ENCODE measurements at places on chromosomes 5 and 9.

- no peak overlapping the region for H3K27ac ChIP-seq
- DNase-seq: peak; percentile 2
- no peaks in the 10 kb centered on the region for H3K4me1 ChIP-seq
- H3K36me3 ChIP-seq: peaks cover 8% of the 10 kb centered on the region
Measured at GRCh38 chr9:93654351-93654961, 78.1 kb downstream of the PHF2 start.

DNA sequence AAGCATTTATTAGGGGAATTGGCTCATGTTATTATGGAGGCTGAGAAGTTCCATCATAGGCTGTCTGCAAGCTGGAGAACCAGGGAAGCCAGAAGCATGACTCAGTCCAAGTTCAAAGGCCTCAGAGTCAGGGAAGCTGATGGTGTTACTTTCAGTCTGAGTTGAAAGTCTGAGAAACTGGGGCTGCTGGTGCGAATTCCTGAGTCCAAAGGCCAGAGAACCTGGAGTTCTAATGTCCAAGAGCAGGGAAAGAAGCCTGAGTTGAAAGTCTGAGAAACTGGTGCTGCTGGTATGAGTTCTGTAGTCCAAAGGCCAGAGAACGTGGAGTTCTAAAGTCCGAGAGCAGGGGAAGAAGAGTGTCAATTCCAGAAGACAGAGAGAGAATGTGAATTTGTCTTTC is 641.1 kb downstream of the ISL1 start:
- H3K4me1 ChIP-seq: no peaks in the 10 kb centered on the region
- H3K36me3 ChIP-seq: no peaks in the 10 kb centered on the region
- H3K27me3 ChIP-seq: no peaks in the 10 kb centered on the region
- no peak overlapping the region for H3K4me3 ChIP-seq
- DNase-seq: no peak

DNA sequence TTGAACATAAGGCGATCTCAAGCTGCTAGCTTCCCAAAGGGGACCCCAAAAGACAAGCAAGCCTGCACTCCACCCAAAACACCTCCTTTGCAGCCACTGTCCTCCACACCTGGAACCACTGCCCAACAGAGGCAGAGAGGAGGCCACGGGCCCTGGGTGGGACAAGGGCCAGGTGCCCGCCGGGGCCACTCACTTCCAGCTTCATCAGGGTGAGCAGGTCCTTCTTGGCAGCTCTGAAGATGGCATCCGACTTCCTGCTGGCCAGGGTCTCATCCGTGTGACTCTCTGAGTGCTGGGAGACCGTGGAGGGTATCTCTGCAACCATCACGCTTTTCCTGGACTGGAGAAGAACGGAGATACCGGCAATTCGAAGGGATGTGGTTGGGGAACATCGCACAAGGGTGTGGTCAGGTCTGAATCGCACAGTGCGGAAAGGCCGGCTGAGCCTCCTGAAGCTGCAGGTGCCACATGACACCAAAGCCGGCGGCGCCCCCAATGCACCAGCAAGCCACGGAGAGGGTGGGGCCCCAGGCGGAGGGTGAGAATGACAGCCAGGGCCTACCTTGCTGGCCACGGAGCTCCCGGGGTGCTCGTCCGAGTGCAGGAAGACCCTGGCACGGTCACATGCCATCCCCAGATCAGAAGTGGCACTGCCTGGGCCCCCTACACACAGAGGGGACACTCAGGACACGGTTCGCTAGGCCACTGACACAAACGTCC is 44.6 kb downstream of the PNPLA7 start:
- H3K27ac ChIP-seq: no peak overlapping the region
- peaks cover 5% of the 10 kb centered on the region for H3K4me1 ChIP-seq
- no peak overlapping the region for H3K4me3 ChIP-seq

DNA sequence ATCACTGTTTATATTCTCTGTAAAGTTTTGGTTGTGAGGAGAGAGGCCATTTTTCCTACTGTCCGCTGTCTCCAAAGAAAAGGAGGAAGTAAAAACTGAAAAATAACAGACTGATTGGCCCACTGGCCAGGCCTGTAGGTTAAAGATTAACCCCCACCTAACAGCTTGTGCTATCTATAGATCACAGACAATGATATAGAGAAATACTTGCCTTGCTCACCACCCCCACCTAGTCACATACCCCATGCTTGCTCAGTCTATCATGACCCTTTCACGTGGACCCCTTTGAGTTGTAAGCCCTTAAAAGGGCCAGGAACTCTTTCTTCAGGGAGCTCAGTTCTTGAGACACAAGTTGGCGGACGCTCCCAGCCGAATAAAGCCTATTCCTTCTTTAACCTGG is 357.4 kb downstream of the PRDM9 start:
- no peak overlapping the region for H3K4me3 ChIP-seq
- no peaks in the 10 kb centered on the region for H3K36me3 ChIP-seq
- no peak overlapping the region for H3K27ac ChIP-seq
- H3K27me3 ChIP-seq: no peaks in the 10 kb centered on the region

- H3K27me3 ChIP-seq: no peaks in the 10 kb centered on the region
- DNase-seq: no peak
- H3K4me3 ChIP-seq: no peak overlapping the region
- no peaks in the 10 kb centered on the region for H3K4me1 ChIP-seq
Measured at GRCh38 chr5:28903643-28904042, 1865.3 kb upstream of the CDH9 start.

DNA sequence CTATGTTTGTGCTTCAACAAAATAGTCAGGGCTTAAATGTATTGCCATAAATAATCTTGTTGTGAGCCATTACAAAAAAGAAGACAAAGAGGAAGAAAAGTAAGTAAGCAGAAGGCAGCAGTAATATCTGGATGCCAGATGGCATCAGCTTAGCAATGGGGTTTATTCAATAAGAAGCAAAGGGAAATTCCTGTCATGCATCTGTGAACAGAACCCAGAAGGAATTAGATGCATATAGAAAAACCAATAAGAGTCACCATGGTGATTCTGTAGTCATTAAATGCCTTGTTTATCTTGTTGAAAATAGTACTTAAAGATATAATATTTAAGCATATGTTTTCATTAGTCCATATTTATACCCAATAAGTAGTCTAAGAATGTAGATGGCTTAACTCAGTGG is 216.0 kb downstream of the ADAMTSL1 start:
- H3K36me3 ChIP-seq: no peaks in the 10 kb centered on the region
- peaks cover 4% of the 10 kb centered on the region for H3K27me3 ChIP-seq
- no peak for DNase-seq

- H3K27ac ChIP-seq: peak within 1 kb of the TSS; percentile 67
- H3K4me1 ChIP-seq: peaks cover 28% of the 10 kb centered on the region
- peak; percentile 78 for DNase-seq
- H3K27me3 ChIP-seq: no peaks in the 10 kb centered on the region
- H3K36me3 ChIP-seq: peaks cover 17% of the 10 kb centered on the region
- H3K4me3 ChIP-seq: no peak within 1 kb of the TSS
Measured at GRCh38 chr9:34651876-34652601, at the start of gene IL11RA. IL11RA (plus strand) TSS chr9:34652185; CDS start chr9:34655218, 3,033 bp downstream.

DNA sequence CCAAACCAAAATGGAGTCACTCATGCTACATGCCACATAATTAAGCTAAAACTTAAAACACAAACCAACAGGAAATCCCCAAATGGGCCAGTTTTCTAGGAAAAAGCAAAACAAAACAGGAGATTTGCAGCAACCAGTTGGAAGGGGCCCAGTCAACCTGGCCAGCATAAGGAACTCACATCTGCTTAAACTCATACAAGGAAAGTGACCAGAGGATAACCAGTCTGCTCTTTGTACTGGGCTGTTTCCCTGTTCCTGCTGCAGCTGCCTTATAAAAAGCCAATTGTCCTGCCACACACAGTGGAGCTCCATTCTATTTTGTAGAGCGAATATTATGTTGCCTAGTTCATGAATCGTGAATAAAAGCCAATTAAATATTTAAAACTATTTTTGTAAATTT is 29.5 kb upstream of the PTPDC1 start:
- H3K27ac ChIP-seq: no peak overlapping the region
- no peaks in the 10 kb centered on the region for H3K27me3 ChIP-seq

DNA sequence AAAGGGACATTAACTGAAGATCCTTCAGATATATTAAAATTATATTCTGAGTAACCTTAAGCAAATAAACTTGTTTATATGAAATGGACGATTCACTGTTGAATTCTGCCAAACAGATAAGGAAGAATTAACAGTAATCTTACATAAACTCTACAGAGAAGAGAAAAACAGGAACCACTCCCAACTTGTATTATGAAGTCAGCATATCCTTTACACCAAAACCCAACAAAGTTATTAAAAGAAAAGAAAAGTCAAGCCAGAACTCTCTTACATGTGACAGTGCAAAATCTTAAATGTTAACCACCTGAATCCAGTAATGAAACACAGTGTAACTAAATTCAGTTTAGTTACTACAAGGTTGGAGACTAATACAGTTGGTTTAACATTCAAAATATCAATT is 185.8 kb downstream of the DEPDC1B start:
- H3K27me3 ChIP-seq: no peaks in the 10 kb centered on the region
- no peak for DNase-seq
- H3K4me1 ChIP-seq: no peaks in the 10 kb centered on the region
- H3K4me3 ChIP-seq: no peak overlapping the region
- H3K36me3 ChIP-seq: no peaks in the 10 kb centered on the region

- no peak overlapping the region for H3K4me3 ChIP-seq
- peaks cover 8% of the 10 kb centered on the region for H3K4me1 ChIP-seq
- no peak for DNase-seq
- H3K27me3 ChIP-seq: peaks cover 2% of the 10 kb centered on the region
- no peak overlapping the region for H3K27ac ChIP-seq
Measured at GRCh38 chr9:126916909-126917308, 2.3 kb downstream of the RALGPS1 start.

DNA sequence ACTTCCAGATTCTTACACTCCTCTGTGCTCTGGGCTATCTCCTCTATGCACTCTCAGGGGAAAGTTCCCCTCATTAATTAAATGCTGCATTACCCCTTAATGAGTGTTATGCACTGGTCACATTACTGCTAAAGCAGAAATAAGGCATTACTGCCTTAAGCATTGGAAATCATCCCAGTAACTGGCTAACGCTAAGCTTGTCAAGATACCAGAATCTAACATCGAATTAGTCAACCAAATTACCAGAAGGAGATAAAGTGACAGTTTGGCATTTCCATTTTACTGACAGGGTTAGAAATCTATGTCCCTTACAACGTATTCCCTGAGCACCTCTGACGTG is 69.5 kb upstream of the FAM169A start:
- no peaks in the 10 kb centered on the region for H3K27me3 ChIP-seq
- no peaks in the 10 kb centered on the region for H3K36me3 ChIP-seq
- peak overlapping the region; percentile 80 for H3K27ac ChIP-seq
- H3K4me3 ChIP-seq: peak overlapping the region; percentile 61

Data from activated naive CD4-positive, alpha-beta T cell treated with anti-CD3 and anti-CD28 coated beads for 36 hours (primary cell).